ENCODE measurements at places on chromosomes 12 and 14.

DNA sequence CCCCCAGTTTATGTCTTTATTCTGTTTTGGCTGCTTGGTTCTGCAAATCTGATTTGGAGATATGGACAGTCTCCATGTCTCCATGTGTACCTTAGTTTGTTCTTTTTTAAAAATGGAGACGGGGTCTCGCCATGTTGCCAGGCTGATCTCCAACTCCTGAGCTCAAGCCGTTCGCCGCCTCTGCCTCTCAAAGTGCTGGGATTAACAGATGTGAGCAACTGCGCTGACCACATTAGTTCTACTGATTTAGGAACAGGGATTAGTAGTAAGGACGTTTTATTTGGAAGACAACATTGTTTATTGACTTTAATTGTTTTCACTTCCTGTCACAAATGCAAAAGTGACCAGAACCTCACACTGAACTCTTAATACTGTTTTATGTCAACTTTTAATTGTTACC lies 14.7 kb downstream of the AEBP2 start:
- no peak for DNase-seq

DNA sequence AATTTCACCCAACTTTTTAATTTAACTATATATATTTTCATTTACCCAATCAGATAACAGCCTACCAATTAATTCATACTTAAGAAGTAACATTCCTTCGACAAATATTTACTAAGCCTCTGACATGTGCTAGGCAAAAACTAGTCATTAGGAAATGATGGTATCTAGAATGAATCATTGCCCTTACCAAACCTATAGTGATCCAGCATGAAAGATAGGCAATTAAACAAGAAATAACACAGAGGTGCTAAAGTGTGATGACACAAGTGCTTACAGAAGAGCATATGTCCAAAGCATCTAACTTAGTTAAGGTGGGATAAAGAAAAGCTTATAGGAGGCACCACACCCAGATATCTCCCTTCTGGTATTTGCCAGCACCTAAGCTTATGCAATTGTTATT lies 166.5 kb upstream of the RASSF8 start:
- no peak for DNase-seq

DNA sequence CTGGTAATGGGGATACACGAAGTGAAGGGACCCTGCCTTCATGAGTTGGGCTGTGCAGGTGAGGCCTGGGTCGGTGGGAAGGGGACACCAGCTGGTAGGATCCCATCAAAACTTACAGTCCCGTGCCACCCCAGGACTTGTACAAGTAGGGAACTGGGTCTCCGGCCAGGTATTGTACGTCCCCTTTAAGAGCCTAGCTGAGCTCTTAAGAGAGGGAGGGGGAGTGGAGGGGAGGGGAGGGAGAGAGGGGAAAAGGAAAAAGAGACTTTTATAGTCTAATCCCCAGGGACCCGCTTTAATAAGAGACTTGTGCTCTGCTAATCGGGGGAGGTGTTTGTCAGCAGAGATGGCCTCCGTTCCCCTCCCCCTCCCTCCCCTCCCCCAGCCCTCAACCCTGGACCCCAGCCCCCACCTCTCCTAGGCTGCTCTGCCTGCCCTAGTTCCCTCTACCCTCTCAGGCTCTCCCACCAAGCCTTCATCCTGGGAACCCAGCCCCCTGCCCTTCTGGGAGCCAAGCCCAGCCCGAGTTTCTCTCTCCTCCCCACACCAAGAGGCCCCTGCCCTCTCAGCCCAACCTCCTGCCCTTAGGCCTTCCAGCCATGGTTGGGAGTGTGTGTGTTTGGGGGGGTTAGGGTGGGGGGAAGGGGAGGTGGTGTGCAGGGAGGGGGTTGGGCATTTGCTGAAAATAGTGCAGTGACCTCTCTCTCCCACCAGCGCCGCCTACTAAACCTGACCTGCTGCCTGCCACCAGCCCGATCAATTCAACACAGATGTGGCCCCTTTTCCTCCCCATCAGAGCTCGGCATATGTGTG lies 2.6 kb downstream of the GDF11 start:
- DNase-seq, result no peak

GRCh38 chr12:29223956-29224543 lies 75.0 kb downstream of the FAR2 start:
- no peak for DNase-seq

GRCh38 chr14:24978862-24979724 lies 70.9 kb downstream of the STXBP6 start:
- DNase-seq, result no peak

GRCh38 chr12:104507672-104508071 lies 50.9 kb downstream of the CHST11 start:
- no peak for DNase-seq

- DNase-seq, result no peak
Observed at GRCh38 chr12:105384916-105385535, 54.5 kb downstream of the C12orf75 start.

Data from activated CD4-positive, alpha-beta T cell treated with anti-CD3 and anti-CD28 coated beads, Interleukin-2, amount 50 U/mL, for 4 hours (primary cell).